ENCODE measurements at places on chromosomes 5 and 9. TPM values are rescaled to one million over a fixed set of nuclear protein-coding genes. Genes with fewer than 3 reads are reported as not detected.

The TSTD2 gene
- 20.1 TPM for total RNA-seq

The F2RL1 gene
- 20.8 TPM for total RNA-seq

The GABRB2 gene
- total RNA-seq = under 0.01 TPM

DNA sequence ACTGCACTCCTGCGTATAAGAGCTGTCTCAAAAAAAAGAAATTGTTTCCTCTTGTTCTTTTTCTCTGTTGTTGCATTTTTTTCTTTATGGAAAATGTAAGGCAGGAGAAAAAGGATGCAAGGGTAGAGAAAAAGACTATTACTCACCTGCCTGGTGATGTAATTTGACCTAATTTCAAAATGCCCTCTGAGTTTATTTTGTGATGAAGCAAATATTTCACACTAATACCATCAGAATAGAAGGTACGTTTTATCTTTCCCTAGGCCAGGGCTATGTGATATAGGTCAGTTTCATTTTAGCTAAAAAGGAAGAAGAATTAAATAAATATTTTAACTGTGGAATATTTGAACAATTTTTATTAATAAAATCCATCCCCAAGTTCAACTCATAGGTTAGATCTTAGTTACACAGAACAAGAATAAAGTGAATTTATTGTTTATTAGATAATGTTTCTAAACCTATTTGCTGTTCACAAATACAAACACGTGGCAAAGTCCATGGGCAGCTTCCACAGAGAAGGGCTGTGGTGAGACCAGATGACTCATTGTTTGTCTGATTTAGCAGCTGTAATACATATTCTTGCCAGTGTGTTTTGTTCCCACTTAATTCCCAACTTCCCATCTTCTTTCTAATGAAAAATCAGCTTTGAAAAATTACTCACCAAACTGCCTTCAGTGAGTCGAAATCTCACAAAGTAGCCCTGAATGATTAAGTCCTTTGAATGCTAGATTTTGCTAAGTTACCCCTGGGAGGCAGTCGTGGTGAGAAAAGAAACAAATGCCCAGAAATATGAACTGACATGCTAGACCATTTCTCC lies 52.8 kb upstream of the CCDC112 start:
- DNase-seq = peak; percentile 88

- peak; percentile 80 for DNase-seq
These were observed 17.3 kb downstream of the TRIM7 start for GRCh38 chr5:181187500-181188213.

DNA sequence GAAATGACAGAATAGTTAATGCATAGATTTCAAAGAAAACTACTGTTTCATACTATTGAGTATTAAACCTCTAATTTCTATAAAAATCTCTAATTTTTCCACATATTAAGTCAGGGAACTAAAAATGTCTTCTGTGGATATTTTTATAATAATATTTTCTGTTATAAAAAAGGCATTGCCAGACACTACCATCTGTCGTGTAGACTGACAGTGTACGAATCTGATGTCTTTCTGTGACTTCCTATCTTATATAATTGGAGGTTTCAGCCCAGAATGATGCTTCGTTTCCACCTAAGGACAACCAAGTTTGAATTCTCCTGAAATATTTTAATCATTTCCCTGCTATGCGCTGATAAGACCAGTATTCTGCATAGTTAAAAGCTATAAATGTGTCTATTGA lies 456.6 kb upstream of the ARRDC3 start:
- DNase-seq = no peak

DNA sequence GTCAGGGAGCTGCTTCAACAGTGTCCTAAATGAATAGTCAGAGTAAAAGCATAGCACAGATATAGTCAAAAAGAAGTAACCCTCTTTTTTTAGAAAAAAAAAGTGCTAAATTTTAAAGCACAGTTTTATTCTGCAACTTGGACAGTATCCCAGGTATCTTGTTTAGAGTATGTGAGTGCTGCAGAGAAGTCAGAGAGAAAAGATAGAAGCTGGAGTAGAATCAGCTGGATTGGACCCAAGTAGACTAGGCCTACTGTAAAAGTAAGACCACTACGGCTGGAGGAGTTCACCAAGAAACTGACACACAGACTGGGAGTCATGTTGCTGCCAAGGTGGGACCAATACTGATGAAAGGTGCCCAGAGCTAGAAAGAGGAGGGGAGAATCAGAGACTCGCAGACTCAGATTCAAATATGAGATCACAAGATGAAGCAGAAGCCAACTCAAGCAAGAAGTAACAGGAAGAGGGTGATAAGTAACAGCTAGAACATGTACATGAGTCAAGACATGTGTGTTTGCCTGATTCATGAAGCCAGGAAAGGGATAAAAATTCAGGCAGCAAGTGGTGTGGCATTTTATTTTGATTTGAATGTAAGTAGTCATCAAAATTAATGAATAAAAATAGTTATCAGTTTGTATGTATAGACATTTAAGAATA lies 25.6 kb upstream of the TUSC1 start:
- DNase-seq = peak; percentile 10

DNA sequence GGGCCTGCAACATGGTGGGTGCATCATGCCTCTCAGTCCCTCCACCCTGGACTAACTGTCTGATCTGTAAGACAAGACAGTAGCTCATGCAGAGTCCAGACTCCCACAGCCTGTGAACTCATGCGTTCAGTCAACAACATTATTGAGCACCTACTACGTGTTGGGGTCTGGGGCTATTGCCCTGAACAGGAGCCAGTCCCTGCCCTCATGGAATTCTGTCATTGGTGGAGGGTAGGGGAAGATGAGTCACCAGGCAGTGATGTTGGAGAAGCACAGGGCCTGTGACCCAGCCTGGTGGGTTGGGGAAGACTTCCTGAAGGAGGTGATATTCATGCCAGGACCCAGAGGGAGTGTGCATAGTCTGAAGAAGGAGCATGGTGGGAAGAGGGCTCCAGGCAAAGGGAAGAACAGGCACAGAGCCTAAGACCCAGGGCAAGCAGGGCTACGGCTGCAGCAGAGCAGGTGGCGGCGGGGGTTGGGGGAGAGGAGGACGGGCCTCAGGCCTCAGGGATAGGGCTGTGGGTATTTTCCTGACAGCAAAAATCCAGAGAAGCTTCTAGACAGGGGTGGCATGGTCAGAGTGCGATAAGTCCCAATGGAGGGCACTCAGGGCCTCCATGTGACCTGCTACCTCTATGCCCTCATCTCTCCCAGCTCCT lies 26.7 kb upstream of the PSD2 start:
- DNase-seq = peak; percentile 26

DNA sequence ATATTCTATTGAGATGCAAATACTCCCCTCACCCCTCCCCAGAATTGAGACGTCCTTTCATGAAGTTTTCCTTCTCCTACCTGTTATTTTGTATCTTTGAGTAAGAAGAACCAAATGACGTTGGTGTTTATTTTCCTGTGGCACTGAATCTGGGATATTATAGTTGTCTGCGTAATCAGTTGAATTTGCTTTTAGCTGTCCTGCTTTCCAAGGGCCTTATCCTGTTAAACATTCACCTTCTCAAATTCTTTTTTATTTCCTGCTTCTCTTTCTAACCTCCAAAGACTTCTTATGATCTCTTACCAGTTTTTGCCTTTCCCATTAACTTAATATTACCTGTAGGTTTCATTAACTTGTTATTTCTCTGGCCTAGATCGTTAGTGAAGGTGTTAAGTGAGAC lies 1254.9 kb upstream of the WWC1 start:
- no peak for DNase-seq

All from fibroblast of lung (primary cell).